ENCODE measurements at places on chromosomes 16 and 17. TPM values are rescaled to one million over a fixed set of nuclear protein-coding genes. Genes with fewer than 3 reads are reported as not detected.

GRCh38 chr17:68035131-68035522 lies 408 bp upstream of the KPNA2 start:
- ATAC-seq, result peak; percentile 92

GRCh38 chr16:26204138-26204537 lies 512.4 kb downstream of the HS3ST4 start:
- no peak for ATAC-seq

DNA sequence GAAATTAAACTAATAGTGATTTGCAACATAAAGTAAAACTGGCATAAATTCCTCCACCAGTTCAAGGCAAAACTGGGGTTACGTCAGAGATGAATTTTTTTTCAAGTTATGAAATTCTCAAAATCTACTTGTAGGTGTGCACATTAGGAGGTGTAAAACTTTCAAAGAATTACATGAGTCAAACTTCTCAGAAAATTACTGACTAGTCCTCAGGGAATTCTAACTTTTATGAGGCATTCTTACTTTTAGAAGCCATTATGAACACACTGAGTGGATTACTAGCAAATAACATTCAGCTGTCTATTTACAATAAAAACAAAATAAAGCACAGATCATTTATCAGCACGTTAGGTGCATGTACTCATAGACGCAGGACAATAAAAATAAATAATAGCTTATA lies 348.7 kb downstream of the CDH11 start:
- no peak for ATAC-seq

DNA sequence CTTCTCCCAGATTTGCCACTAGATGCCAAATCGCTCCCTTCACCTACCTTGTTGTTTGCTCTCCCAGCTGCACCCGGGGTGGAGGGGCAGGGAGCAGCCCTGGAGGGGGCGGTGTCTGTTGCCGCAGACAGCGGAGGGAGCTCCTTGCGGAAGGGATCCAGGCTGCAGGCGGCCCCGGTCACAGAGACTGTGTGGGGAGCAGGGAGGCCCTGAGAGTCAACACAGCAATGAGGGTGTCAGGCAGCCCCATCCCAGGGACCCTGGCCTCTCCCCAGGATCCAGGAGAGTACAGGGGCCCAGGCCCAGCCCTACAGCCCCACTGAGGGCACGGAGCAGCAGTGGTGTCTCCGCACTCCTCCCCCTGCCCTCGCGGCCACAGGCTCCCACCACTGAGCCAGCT lies 50.5 kb upstream of the CHMP6 start:
- ATAC-seq, result no peak

- ATAC-seq, result no peak
These were observed 16.8 kb upstream of the USP43 start for GRCh38 chr17:9628509-9628908.

DNA sequence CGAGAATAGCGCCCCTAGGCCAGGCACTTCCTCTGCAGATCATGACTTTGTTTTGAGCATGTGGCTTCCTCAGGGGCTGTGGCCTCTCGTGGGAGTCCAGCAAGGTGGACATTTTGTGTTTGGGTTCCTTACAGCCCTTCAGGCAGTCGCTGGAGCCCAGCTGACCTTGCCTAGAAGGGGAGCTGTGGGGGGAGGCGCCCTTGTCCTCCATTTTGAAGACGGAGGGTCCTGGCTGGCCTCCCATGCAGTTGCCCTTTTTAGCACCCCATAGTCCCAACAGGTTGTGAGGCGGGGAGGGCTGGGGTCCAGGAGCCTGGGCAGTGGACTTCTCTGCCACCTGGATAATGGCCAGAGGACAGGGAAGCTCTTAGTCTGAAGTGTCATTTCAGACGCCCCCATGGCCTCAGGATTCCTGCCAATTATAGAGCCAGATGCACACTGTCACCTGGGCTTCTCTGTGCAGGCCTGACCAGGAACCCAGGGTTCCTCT lies 1.4 kb downstream of the SOST start:
- ATAC-seq, result no peak

- no peak for ATAC-seq
These were observed 95.0 kb downstream of the DNAH9 start for GRCh38 chr17:11693284-11693683.

DNA sequence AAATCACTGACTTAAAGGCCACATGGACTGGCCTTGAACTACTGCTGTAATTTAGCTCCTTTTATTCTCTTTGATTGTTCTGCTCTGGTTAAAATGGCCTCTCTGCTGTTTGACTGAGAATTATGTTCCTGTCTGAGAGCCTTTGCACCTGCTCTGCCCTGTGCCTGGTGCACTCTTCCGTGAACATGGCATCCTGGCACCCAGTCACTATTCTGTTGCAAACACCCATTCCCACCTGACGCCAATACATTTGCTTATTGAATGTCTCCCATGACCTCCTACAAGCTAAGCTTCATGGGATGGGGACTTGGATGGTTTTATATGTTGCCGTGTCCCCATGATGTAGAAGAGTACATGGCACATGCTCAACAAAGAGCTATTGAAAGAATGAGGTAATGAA lies 20.1 kb downstream of the HSD17B2 start:
- no peak for ATAC-seq

GRCh38 chr17:2994441-2994840 lies 69.0 kb downstream of the OR1D5 start:
- no peak for ATAC-seq

DNA sequence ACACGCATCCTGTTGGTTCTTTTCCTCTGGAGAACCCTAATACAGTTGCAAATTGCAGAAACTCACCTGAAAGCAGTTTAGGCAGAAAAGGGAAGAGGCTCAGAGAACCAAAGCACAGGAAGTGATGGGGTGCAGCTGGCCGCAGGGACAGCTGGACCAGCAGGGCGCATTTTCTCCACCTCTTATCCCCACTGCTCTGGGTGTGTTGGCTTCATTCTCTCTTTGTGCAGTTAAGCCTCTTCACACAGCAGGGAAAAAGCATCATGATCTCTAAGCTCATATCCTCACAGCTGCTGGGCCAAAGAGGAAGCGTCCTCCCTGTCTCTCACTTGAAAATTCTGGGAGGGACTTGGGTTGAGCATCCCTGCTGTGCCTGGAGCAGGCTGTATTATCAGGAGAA lies 20.0 kb upstream of the LRRC75A start:
- ATAC-seq, result no peak

DNA sequence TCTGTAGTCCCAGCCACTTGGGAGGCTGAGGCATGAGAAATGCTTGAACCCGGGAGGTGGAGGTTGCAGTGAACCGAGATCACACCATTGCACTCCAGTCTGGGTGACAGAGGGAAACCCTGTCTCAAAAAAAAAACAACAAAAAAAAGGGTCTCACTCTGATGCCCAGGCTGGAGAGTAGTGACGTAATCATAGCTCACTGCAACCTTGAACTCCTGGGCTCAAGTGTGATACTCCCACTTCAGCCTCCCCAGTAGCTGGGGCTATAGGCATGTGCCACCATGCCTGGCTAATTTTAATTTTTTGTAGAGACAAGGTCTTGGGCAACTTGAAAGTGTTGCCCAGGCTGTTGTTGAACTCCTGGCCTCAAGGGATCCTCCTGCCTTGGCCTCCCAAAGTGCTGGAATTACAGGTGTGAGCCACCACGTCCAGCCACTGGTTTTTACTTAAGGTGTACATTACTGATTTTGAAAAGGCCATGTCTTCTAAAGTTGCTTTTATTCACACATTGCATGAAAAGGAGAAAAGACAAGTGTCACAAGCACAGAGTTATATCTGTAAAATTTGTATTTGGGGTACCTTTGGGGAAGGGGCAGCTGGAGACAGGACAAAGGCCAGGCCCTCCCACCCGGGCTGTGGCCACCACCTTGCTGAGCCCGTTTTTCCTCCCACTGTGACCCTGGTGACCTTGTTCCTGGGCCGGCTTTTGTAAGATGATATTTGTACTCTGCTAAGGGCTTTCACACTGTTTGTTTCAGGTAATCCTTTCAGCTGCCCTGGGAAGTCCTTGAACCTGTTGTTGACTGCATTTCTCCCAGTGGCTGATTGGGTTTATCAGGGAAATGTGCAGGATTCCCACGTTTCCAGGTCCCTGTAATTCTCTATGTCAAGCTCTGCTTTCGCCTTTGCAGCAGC lies 11.5 kb downstream of the GPT2 start:
- no peak for ATAC-seq

- ATAC-seq, result peak; percentile 29
These were observed at the start of gene FMNL1 for GRCh38 chr17:45221081-45222013. FMNL1 (plus strand) TSS chr17:45221885; CDS start chr17:45222125, 240 bp downstream.

GRCh38 chr17:82257473-82257872 lies 16.0 kb downstream of the CSNK1D start:
- ATAC-seq, result peak; percentile 79

DNA sequence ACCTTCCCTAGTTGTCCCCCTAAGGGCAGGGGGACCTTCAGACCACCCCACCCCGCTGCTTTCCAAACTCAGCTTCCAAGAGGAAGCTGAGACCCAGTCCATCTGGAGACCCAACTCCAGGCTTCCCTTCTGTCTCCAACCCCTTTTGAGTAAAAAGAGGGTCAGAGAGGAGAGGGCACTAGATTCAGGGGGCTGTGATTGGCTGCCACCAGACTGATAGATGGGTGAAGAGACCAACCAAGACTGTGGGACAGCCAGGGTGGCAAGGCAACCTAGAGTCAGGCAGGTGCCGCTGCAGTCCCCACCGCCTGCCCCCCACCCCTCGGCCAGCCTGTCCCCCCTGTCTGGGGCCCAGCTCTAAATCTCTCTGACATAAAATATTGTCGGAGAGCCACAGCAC lies 92.5 kb downstream of the SDK2 start:
- no peak for ATAC-seq

DNA sequence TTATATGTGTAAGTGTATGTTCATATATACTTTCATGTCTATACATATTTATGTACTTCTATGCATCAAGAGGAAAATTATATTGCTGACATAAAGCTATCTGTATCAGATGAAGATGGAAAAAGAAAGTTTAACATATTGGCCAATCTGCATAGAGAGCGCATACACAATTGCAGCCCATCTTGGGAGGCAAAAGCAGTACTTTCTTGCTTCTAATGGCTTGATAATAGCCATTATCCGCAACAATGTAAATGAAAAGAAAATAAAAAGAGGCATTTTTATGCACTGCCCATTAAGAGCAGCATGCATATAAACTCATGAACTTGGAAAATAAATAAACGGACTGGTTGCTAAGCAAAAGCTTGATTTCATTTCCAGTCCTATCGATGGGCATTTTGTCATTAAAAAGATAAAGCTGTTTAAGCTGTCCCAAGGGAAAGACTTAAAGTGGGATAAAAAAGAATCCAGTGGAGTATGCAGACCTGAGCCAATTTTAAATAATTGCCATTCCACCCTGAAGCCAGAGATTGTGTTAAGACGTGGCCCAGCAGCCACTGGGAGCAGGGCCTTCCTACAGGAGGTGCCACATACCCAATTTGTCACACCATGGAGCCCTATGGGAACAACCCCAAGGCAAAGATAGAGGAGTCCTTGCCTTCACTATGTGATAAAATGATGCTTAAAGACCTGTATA lies 183.6 kb upstream of the CDH11 start:
- ATAC-seq, result no peak

- ATAC-seq, result no peak
These were observed 192.9 kb downstream of the CCDC182 start for GRCh38 chr17:57552114-57552624.

DNA sequence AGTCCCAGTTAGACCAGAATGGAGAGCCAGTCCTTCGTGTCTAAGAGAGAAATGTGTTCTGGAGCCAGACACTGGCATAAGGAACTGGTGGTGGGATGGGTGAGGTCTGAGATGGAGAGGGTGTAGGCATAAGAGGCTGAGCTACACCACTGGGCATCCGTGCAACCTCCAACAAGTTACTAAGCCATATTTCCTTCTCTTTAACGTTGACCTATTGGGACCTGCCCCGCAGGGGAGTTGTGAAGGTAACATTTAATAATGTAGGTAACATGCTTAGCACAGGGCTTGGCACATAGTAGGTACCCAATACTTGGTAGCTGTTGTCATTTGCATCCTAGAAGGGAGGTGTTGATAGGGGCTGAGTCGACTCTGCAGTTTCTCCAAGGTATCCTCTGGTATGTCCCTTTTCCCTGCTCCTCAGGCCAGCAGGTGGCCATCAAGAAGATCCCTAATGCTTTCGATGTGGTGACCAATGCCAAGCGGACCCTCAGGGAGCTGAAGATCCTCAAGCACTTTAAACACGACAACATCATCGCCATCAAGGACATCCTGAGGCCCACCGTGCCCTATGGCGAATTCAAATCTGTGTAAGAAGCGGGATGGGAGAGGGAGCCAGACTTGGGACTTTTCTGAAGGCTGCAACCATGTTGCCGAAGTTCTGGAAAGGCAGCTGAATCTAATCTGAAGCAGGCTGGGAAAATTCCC lies 1.2 kb downstream of the MAPK7 start:
- ATAC-seq, result no peak

GRCh38 chr17:14359163-14360020 lies 58.5 kb downstream of the HS3ST3B1 start:
- ATAC-seq, result no peak

DNA sequence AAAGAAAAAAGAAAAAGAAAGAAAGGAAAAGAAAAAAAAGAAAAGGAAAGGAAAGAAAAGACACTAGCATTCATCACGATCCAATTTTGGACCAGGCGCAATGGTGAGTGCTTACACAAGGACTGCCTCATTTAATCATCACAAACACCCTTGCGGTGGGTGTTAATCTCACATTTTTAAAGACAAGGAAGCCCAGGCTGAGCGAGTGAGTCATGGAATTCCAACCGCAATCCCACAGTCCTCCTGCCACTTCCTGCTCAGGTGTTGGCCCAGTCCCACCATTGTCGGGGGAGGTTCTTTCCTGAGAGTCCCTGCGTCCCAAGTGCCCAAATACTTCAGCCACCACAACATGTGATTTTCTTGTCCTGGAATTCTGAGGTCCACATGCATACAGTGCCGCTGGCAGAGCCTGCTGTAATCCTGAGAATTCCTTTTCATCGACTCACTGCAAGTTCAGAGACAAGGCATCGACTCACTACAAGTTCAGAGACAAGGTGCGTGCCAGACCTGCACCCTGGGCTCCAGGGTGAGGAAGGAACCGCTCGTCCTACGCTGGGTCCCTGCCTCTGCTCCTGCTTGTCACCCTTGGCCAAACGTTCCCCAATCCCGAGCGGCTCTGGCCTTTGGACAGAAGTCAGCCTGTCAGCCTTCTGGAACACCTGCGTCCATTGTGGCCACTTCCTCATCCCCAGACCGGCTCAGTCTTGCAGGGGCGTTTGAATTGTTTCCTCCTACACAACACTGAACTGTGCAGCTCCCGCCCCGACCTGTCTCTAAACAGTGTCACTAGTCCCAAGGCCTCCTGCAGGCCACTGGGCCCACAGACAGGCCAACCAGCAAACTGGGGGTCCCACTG lies 5.8 kb downstream of the ZG16B start:
- ATAC-seq, result peak; percentile 44

- ATAC-seq, result no peak
These were observed 8.1 kb downstream of the CDC6 start for GRCh38 chr17:40295488-40296436.

DNA sequence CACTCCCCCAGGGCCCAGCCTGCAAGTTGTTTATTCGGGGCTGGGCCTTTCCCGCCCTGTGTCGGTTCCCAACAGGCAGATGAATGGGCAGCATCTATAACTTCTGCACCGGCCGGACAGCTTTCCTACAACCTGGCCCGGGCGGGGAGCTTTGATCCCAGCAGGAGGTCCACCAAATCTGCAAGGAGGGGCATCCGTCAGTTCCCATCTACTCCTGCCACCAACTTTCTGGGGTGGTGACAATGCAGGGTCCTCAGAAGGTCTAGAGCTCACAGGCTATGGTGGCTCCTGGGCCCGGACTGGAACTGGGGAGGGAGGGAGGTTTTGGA lies 211.9 kb downstream of the NTN1 start:
- no peak for ATAC-seq

The SDR42E1 gene
- total RNA-seq, result 1.4 TPM

The CFAP52 gene
- 0.40 TPM for total RNA-seq

The NPB gene
- not detected for total RNA-seq

The GAN gene
- 14.3 TPM for total RNA-seq

The CD79B gene
- 3.3 TPM for total RNA-seq

The IRX5 gene
- total RNA-seq, result 0.47 TPM

The TRIM72 gene
- total RNA-seq, result not detected

The NT5M gene
- total RNA-seq, result 2.3 TPM

Data from gastroesophageal sphincter (tissue), 4 donors.